ENCODE measurements at places on chromosomes 6 and 20.

- no peak for DNase-seq
Measured at GRCh38 chr6:27888566-27888965, 23.6 kb downstream of the OR2B2 start.

DNA sequence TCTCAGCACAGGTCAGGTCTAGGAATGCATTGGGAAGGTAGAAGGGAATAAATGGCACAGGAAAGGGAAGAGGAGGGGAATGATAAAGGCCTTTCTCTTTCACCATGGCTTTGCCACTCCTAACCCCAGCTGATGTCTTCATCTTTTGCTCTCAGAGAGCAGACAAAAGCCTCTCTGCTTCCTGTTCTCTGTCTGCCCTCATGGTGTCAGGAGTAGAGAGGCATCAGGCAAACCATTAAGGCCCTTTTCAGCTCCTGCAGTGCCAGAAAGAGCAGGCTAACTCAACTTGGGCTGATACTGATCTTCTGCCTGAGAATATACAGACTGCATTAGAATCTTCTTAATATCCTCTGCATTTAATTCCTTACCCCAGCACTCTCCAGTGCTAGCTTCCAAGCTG is 48.0 kb upstream of the STXBP5 start:
- DNase-seq = no peak

DNA sequence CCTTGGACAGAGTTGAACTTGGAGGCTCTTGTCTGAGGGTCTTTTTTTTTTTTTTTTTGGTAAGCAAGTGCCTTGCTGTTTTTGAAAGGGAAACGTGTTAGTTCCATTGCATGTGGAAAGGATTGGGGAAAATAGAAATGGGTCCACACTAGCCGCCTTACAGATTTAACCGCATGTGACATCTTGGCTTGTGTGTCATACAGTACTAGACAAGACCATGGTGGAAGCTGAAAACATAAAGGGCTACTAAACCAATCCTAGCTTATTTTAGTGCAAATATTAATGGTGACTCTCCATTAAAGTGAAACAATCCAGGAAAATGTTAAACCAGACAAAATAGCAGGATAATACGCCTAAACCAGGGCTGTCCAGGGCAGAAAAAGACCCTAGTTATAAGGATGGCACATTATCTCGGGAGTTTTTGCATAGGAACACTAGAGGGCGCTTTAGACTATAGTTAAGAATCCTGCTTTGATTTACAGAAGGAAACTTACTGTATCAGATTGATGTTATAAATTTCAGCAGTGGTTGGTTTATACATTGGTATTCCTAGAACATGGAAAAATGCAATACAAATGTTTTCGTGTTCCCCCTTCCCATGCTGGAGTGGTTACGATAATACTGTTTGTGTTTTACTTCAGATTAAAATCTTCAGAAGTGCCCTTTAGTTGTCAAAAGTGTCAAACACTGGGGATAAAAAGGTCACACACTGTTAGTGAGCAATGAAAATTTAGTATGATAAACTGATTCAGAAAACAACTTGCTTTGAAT is 59.8 kb upstream of the DEK start:
- DNase-seq = no peak

DNA sequence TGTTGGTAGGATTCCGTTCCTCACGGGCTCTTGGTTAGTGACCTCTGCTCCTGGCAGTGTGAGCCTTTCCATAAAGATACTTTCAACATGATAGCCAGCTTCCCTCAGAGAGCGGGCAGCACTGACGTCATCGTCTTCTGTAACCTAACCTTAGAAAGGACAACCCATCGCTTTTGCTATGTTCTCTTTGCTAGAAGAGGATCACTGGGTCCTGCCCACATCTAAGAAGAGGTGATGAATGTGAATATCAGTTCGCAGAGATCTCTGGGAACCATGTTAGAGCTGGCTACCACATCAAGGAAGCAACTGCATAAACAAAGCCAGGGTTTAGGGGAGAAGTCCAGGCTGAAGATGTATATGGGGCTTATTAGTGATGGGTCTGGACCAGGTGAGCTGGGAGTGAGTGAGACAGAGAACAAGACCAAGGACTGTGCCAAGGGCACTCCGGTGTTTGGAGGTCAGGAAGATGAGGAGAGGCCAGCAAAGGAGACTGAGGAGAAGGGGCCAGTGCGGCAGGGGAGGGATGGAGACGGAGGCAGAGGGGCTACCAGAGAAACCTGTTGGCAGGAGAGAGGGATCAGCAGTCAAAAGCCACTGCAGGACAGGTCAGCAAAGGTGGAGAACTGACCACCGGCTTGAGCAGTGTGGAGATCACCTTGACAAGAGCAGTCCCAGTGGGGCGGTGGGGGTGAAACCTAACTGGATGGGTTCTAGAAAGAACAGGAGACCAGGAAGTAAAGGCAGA is 39.7 kb downstream of the PIM1 start:
- DNase-seq = no peak

Data from NCI-H187 (cell line).